WTC11 (cell line): ENCODE measurements at places on chromosomes 7 and 10.

GRCh38 chr7:52119537-52119936 is 802.9 kb upstream of the COBL start:
- DNase-seq: no peak

- peak; percentile 3 for DNase-seq
These were observed 10.9 kb downstream of the MMRN2 start for GRCh38 chr10:86946213-86947155.

- DNase-seq: no peak
These were observed 35.9 kb upstream of the CCSER2 start for GRCh38 chr10:84292502-84292901.

DNA sequence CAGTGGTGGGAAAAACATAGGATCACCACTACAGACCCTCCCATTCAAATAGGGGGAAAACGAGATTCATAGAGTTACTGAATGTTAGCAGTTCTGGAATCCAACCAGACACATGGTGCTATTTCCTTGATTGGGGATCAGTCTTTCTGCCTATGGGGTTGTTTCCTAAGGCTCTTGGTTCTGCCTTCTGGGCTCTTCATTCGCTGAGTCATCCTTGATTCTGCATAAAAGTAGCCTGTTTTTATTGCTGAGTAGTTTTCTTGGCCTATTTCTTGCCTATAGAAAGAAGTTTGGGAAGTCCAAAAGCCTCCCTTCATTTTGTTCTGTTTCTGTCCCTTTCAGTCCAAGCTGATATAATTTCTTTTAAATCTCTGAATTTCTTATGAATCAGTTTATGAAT is 99.3 kb upstream of the OIT3 start:
- DNase-seq: no peak

- no peak for DNase-seq
These were observed 56.7 kb downstream of the PCLO start for GRCh38 chr7:83105948-83106347.

DNA sequence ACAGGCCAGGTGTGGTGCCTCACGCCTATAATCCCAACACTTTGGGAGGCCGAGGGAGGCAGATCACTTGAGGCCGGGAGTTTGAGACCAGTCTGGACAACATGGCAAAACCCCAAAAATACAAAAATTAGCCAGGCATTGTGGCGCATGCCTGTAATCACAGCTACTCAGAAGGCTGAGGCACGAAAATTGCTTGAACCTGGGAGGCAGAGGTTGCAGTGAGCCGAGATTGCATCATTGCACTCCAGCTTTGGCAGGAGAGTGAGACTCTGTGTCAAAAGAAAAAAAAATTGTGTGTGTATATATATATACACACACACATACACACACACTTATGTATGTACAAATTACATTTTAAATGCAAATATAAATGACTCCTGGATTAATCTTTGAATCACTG is 76.8 kb upstream of the LRRN3 start:
- DNase-seq: no peak

GRCh38 chr7:128121711-128122530 is 90.7 kb upstream of the LRRC4 start:
- no peak for DNase-seq

DNA sequence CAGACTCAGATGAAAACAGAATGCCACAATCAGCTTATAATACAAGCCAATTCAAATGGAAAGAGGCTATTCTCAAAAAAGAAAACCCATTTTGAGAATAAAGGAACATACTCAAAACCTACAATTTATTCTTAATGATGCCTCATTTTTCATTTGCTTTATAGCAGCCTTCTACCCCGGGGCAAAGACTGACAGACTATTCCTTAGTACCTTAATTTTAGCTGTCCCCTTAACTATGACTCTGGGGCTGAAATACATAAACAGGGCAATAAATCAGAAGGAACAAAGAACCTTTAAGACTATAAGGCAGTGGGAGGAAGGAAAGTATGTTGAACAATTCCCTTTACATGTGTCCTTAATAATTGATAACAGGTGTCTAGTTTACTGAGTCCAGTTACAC is 76.8 kb downstream of the TMEM106B start:
- DNase-seq: no peak

DNA sequence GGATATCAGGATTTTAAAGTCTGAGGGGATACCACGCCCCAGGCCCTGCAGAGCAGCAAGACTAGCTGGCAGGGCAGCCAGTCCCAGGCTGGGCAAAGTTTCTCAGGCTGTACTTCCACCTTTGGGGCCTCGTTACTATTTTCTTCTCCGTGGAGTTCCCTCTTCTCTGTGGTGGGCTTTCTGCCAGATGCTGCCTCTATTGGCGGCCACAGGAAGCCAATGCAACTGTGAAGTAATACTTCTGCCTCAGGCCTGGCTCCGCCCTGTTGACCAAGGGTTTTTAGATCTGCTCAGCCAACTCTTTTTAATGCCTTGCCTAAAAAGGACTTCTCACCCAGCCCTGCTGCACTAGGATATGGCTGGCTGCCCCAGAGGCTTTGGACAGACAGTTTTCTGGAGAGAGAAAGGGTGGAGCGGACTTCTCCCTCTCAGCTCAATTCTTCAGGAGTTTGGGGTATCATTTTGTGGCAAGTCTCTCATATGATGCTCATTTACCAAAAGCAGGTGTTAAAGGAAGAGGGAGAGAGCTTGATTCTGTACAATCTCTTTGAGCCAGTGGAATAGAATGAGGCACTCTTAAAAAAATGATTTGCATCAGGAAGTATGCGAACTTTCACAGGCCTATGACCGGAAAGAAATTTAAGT is 67.4 kb downstream of the HHEX start:
- peak; percentile 41 for DNase-seq

DNA sequence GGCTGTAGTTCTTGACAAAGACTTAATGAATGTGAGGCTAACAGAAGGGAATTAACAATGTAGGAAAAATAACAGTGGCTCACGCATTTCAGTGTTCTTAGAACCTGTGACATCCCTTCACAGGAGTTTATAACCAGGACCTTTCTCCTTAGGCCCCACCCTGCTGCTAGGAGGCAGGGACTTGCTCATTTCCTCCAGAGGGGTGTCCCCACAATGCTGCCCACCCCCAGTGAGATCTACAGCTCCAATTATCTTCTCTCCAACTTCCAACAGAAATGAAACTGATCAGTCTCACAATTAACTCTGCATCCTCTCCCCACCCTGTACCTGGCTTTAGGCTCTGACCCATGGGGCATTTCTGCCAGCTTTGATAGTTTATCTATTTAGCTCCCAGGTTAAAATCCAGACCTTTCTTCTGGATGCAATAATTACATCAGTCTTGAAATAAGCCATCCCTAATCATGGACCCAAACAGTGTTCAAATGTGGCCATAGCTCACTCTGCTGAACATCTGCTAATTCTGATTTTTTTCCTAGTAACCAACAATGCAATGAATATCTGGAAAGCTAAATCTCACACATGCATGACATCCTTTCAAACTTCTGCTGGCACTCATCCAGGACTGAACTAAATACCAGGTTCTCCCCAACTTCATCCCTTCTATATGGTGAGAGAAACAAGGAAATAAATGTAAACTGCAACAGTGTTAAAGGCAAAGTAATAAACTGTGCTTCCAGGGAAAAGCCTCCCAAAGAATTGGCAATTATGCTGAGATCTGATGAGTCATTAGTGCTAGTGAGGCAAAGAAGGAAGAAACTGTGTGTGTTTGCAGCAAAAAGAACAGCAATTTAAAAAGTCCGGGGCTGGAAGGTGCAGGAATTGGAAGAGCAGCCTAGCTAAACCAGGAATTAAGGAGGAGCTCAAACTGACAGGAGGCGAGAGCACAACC is 64.6 kb downstream of the HERPUD2 start:
- no peak for DNase-seq

DNA sequence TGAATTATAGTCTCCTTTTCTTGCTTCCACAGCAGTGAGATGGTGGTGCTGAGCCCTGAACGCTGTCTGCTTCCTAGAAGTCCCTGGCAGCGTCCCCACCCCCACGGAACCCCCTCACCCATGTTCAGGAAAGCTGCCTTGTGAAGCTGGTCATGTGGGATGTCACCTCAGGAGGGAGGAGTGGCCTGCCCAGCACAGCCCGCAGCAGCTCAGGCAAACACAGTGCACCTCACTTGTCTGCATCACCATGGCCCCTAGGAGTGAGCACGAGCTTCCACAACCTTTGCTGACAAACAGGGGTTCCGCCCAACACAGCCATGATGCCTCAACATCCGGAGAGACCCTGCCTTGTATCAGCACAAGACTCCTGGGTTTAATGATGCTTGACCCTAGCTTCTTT is 508.9 kb downstream of the RPS24 start:
- DNase-seq: no peak

DNA sequence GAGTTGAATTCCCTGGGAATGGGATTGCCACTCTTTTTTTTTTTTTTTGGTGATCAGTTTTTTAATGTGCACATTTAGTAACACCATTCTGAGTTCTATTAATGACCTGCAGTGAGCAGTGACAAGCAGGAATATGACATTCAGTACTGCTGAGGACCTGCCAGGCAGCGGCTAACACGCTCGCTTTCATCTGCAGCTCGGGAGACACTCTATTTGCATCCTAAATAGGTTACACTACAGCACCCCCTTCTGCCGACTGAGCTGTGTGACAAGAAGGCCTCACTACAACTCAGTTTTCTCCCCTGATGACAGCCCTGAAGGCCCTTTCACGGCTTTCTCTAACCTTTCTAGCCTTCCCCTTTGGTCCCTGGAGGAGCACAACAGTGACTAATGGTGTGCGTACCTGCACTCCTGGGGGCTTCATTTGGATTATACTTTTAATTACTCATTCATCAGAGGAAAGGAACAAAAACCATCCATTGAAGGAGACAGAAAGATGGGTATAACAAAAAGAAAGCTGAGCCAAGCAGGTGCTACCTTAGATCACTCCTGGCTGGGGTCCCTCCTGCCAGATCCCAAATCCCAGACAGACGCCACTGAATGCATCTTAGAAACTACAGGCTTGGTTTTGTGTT is 872.4 kb downstream of the LRMDA start:
- peak; percentile 76 for DNase-seq

DNA sequence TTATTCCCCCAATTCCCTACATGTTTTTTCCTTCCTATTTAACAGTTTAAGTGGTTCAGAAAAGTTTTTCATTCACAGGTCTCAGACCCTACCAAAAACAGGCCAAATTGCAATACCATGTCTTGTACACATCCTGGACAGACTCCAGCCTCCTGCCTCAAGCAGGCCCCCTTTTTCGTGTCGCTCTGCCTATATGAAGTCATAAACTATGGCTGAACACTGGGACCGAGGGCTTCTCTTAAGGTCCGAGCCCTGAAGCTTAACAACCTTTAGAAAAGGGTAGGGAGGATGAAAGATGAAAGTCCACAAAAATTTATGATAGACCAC is 1.4 kb downstream of the FBXW4 start:
- no peak for DNase-seq

- no peak for DNase-seq
These were observed 166.7 kb downstream of the PTPN20 start for GRCh38 chr10:47077941-47078340.

GRCh38 chr10:131580674-131581073 is 269.2 kb upstream of the TCERG1L start:
- DNase-seq: no peak

DNA sequence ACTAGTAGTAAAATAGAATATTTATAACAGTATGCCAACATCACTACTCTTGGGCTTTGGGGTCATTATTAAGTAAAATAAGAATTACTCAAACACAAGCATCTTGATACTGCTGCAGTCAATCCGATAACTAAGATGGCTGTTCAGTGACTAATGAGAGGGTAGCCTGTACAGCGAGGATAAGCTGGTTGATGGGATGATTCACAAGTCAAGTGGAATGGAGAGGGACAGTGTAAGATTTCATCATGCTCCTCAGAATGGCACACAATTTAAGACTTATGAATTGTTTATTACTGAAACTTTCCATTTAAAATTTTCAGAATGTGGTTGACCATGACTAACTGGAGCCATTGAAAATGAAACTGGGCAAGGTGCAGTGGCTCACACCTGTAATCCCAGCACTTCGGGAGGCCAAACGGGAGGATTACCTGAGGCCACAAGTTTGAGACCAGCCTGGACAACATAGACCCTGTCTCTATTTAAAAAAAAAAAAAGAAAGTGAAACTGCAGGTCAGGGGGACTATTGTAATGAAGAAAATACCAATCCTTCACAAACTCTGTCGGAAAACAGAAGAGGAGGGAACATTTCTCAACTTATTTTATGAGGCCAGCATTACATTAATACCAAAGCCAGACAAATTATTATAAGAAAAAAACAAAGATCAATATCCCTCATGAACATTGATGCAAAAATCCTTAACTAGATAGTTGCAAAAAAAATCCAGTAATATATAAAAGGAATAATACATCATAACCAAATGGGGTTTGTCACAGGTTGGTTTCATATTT is 11.2 kb downstream of the AVL9 start:
- DNase-seq: no peak

GRCh38 chr7:110104243-110104642 is 986.7 kb upstream of the LRRN3 start:
- DNase-seq: no peak

GRCh38 chr7:112877691-112878460 is 87.7 kb upstream of the TMEM168 start:
- no peak for DNase-seq

GRCh38 chr7:104993217-104993862 is 20.7 kb upstream of the KMT2E start:
- no peak for DNase-seq

DNA sequence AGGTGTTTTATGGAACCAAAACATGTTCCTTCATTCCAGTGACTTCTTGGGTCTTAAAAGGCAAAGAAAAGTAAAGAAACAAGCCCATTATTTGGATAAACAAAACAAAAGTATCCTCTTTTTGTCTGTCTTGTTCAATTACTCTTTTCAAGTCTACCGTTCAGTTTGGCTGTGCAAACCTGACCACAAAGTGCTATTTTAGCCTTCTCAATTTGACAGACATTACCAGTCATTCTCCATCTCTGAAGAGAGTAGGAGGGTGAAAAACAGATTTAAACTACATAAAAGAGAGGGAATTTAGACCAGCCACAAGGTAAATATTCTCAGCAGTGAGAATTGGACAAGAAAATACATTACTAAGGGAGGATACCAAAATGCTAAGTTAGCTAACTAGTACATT is 145.2 kb downstream of the GRM3 start:
- DNase-seq: no peak

DNA sequence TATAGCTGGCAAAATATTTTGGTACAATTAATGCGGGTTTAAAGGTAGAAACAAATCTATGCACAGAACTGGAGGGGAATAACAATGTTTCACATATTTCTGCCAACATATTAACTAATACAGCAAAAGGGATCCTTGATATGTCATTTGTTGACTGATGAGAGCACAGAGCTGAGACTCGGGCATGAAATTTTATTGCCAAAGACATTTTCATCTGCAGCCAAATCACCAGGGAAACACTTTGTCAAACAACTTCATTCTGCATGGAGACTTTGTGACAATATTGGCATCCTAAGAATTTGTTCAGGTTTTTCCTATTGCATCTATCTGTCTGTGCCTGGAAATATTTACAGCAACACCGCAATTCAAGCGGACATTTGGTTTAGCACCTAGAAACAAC is 117.8 kb upstream of the C1QL3 start:
- no peak for DNase-seq

GRCh38 chr7:114414156-114415063 is at the start of gene FOXP2:
FOXP2 (plus strand) TSS chr7:114414815; CDS start chr7:114426512, 11,697 bp downstream.
- DNase-seq: no peak
